NCI-H1694 treated with DMSO at 0.1 percent for 48 hours (cell line): ENCODE measurements at places on chromosomes 1 and 21.

- DNase-seq: no peak
Measured at GRCh38 chr1:4716406-4716805, 62.0 kb downstream of the AJAP1 start.

DNA sequence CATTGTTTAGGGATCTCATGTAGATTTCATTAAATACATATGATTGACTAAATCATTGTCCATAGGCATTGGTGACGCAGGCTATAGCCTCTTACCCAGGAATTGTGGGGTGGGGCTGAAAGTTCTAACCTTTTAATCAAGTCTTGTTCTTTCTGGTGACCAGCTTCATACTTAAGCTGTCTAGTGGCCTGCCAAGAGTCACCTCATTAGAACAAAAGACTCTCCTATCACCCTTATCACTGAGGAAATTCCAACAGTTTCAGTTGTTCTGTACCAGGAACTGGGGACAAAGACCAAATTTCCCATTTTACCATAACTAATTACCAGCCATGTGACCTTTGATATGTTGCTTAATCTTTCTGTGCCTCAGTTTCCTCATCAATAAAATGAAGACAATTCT is 298.5 kb downstream of the PBX1 start:
- no peak for DNase-seq

DNA sequence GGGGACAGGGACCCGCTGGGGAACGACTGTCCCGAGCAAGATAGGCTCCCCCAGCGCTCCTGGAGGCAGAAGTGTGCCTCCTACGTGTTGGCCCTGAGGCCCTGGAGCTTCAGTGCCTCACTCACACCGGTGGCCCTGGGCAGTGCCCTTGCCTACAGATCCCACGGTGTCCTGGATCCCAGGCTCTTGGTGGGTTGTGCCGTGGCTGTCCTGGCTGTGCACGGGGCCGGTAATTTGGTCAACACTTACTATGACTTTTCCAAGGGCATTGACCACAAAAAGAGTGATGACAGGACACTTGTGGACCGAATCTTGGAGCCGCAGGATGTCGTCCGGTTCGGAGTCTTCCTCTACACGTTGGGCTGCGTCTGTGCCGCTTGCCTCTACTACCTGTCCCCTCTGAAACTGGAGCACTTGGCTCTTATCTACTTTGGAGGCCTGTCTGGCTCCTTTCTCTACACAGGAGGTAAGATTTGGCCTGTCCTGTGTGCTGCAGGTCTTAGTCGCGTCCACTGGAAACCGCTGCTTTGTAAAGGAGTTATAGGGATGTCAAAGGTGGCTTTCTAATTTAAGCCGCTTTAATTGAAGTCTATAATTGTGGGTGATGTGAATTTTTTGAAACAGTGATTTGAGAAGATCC is 717 bp downstream of the UBIAD1 start:
- no peak for DNase-seq

DNA sequence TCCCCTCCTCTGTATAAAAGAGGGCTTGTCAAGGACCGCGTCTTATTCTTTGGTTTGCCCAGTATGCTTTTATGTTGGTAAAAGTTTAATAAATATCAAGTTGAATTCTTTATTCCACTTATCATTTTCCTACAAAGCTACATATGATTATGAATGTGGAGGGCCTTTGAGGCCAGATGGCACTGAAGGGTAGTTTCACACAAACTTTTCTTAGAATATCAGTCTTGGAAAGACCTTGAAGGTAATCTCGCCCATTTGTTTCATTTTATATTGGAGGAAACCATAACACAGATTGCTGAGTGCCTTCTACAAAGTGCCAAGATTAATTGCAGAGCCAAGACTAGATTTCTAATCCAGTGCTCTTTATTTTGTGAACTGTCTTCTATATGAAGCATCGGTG is 5.8 kb upstream of the FUBP1 start:
- DNase-seq: no peak

GRCh38 chr1:213828867-213829266 is 158.9 kb upstream of the PROX1 start:
- DNase-seq: no peak

GRCh38 chr1:42420911-42421585 is 34.8 kb downstream of the ZMYND12 start:
- peak; percentile 98 for DNase-seq

GRCh38 chr21:42145569-42146272 is 73.2 kb upstream of the ABCG1 start:
- DNase-seq: peak; percentile 78

- DNase-seq: no peak
Measured at GRCh38 chr1:22228505-22228911, 85.6 kb upstream of the WNT4 start.

GRCh38 chr1:233025157-233025556 is 74.7 kb downstream of the NTPCR start:
- peak; percentile 2 for DNase-seq

GRCh38 chr21:36783612-36784374 is 84.9 kb downstream of the SIM2 start:
- DNase-seq: no peak

DNA sequence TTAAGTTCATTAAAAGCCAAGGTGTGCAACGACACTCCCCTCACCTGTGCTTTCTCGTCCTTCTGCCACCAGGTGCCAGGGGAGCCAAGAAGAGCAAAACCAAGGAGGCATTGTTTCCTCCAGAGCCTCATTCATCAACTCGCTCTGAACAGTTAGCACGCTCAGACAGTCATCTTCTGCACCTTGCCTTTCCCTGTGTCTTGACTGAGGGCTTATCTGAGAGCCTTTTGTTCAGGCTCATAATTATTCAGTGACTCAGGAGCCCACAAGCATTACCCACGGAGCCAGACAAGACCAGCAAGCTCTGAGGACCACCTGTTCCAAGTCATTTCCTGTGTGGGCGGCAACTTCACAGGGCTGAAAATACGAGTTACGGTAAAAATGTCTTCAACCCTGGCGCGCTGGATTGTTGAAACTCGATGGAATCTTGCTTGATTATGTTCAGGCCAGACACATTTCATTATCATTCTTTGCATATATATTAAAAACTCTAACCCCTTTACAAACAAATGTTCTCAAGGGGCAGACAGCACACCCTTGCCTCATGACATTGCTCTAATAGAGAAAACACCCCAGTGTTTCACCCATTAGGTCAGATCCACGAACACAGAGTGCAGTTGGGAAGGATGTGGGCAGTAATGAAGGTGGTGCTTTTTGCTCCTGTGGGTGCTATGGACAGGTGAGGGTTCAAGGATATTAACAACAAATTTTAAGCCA is 89.7 kb upstream of the RUNX1 start:
- DNase-seq: no peak

GRCh38 chr1:61358770-61359455 is 276.6 kb downstream of the NFIA start:
- DNase-seq: no peak

- DNase-seq: no peak
Measured at GRCh38 chr1:40637470-40638007, 27.9 kb downstream of the RIMS3 start.

DNA sequence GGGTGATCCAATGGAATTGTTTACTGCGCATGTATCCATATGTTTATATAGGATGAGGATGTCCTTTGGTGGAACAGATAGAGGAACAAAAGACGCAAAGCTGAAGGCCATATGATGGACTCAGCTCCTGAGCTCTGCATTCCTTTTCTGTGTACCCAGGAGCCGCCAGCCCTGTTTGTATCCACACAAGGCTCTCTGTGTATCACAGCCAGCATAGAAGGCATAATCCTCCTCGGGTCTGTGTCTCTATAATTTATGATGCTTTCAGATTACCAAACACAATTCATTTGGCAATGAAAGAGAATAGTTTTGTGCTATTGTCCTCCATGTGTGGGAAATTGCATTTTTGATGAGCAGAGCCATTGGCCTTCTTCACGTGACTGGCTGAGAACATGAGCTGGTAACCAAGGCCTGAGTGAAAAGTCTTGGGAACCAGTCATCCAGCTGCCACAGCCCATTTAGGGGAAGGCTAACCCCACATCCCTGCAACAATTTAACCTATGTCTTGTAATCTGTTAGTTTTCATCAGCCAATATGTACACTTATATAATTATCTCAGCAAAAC is 119.2 kb downstream of the PBX1 start:
- DNase-seq: no peak

DNA sequence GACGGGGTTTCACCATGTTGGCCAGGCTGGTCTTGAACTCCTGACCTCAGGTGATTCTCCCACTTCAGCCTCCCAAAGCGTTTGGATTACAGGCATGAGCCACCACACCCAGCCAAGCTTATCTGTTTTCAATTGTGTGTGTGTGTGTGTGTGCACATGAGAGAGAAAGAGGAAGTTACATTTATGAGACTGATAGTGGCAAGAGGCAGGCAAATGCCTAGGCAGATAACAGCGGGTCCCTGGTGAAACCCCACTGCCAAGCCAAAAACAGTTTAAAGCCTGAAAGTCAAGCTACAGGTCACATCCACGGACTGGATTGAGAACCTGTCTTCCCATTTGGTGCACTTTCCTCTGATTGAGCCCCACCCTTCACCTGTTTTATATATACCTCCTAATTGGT is 35.1 kb upstream of the IFNGR2 start:
- no peak for DNase-seq

DNA sequence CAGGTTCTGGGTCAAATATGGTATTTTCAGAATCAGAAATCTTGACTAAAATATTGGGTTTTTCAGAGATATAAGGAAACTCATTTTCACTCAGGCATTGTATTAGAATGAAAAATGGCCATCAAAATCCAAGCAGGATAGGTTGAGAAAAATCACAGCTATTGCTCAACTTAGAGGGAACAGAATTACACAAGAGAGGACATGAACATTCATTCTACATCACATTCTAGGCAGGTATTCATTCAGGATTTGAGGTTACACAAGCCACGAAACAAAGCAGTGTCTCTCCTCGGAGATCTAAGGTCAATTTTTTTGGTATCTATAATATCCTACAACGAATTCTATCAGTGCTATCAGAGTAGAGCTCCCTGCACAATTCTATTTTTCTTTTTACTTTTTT is 163.6 kb upstream of the HP1BP3 start:
- no peak for DNase-seq

DNA sequence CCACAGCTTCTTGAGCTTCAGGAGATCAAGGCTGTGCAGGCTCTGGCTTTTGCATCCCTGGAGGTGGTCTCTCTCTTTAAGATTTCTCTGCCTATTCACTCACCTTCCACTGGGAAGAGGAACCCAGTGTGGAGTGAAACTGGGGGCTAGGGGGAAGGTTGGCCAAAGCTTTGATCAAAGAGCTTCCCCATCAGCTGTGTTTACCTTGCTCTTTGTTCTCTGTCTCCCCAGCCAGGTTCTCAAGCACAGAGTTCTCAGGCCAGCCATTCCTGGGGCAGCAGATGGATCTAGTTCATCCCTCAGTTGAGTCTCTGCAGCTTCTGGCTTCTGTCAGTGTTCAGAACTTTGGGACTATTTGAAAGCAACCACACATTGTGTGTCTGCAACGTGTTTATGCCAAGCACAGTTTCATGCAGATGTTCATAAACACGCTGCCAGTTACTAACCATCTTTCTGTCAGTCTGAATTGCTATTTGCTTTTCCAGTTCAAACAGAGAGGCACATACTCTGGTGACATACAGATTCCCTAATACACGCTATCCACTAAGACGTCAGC is 17.2 kb upstream of the MRPS14 start:
- DNase-seq: no peak

GRCh38 chr1:236143104-236143948 is 987 bp downstream of the GPR137B start:
- no peak for DNase-seq

DNA sequence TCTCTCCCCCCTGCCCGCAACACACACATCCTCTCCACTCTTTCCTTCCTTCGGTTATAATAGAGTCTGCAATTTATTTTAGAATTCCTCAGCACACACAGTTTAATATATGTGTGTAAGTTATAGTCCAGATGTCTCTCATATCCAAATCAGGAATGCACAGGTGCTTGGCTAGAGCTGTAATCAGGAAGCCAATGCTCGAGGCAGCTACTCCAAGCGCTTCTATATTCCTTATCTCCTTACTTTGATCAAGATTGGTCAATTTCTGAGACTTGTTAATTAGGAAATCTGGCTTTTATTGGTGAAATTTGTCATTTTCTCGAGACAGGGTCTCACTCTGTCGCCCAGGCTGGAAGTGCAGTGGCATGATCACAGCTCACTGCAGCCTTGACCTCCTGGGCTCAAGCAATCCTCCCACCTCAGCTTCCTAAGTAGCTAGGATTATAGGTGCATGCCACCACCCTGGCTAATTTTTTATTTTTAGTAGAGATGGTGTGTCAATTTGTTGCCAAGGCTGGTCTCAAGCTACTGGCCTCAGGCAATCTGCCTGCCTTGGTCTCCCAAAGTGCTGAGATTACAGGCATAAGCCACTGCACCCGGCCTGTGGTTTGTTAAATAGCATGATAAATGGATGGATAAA is 27.7 kb downstream of the RPL5 start:
- no peak for DNase-seq

GRCh38 chr1:66728021-66728420 is 24.2 kb upstream of the DYNLT5 start:
- no peak for DNase-seq

GRCh38 chr1:41810446-41810845 is 108.3 kb downstream of the HIVEP3 start:
- no peak for DNase-seq

- no peak for DNase-seq
Measured at GRCh38 chr1:20198918-20199317, 12.6 kb upstream of the PLA2G2C start.

GRCh38 chr1:174428033-174428432 is 19.7 kb upstream of the GPR52 start:
- DNase-seq: no peak

DNA sequence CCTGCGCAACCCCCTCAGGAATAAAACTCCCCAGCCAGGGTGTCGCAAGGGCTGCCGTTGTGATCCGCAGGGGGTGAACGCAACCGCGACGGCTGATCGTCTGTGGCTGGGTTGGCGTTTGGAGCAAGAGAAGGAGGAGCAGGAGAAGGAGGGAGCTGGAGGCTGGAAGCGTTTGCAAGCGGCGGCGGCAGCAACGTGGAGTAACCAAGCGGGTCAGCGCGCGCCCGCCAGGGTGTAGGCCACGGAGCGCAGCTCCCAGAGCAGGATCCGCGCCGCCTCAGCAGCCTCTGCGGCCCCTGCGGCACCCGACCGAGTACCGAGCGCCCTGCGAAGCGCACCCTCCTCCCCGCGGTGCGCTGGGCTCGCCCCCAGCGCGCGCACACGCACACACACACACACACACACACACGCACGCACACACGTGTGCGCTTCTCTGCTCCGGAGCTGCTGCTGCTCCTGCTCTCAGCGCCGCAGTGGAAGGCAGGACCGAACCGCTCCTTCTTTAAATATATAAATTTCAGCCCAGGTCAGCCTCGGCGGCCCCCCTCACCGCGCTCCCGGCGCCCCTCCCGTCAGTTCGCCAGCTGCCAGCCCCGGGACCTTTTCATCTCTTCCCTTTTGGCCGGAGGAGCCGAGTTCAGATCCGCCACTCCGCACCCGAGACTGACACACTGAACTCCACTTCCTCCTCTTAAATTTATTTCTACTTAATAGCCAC is 696 bp downstream of the TGFB2 start:
- DNase-seq: peak; percentile 39

DNA sequence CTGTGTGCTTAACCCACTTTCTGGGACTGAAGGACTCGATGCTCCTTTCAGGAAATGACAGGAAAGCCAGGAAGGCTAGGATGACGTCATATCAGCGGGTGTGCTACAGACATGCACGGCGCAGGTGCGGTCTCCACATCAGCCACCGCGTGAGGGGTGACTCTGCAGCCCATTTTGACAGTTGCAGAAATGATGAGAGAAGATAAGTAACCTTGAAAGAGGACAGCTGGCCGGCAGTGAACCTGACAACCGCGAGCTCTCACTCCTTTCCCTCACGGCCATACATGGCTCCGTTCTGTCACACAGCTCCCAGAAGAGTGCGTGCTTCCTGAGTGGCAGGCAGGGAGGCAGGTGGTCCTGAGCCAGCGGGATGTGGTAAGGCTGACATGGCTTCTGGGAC is 1.7 kb upstream of the KRTAP10-5 start:
- no peak for DNase-seq

- no peak for DNase-seq
Measured at GRCh38 chr21:17949421-17949820, 130.3 kb upstream of the C21orf91 start.
